ENCODE measurements at places on chromosomes 4 and X.

GRCh38 chrX:133563705-133564104 is 148.4 kb upstream of the GPC4 start:
- no peak for DNase-seq

DNA sequence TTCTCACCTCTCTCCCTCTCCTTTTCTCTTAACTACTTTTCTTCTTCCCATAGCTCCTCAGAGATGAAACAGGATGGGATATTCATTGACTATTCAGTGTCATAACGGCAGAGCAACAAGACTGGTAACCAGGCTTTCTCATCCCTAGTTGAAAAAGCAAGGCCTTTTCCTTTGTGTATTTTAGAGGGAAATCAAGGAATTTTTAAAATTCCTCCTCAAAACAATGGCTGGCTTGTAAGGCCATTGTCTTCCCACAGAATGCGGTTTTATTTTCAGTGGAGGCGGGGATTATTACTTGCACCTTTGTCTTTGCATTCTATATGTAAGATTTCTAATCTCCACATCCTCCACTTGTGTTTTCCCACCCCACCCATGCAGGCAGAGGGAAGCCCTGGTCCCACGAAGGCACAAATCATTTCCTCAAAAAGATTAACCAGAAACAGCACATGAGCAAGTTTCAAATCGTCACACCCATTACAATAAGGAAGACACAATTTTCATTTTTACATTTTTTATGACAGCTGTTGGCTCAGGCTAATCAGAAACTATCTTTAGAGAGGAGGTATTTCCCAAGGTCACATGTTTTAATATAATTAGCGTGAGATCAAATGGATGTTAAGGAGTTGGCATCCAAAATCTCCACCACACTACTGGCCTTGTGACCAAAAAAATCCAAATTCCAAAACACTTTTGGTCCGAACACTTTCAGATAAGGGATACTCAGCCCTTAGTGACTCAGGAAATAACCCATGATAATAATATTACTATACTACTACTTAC is 53.0 kb upstream of the KDR start:
- no peak for DNase-seq

- DNase-seq, result no peak
These were observed 44.6 kb upstream of the ANKRD50 start for GRCh38 chr4:124757126-124757525.

DNA sequence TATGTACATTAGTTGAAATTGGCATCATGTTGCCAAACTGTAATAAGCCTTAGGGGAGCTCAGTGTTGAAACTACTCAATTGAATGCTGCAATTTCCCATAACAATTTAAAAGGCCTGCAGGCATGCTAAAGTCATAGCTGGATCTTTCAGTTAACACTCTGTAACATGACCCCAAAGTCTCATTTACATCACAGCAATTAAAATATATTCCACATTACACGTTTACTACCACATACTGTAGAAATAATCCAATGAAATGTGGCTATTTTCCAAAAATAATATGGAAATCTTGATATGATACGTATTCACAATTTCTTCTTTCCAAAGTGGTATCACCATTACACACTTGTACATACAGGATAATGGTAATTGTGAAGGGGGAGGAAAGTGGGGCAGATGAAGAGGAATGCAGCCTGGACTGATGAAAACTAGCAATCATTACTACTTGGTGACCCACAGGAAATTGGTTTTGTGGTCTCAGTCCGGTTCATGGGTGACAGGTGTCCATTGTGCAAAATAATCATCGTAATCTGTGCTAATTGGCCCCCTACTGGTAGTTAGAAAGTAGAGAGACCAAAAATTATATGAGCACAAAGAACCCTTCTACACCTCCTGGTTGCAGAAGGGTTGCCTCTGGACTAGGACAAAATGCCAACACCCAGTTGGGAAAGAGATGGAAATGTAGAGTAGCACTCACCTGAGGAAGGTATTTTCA is 63.7 kb downstream of the TENM3 start:
- no peak for DNase-seq

GRCh38 chrX:21171181-21171580 is 203.0 kb upstream of the CNKSR2 start:
- no peak for DNase-seq

Measured in mesenchymal stem cell (in vitro differentiated cells and primary cell).